Activated CD8-positive, alpha-beta T cell treated with anti-CD3 and anti-CD28 coated beads for 36 hours (primary cell): ENCODE measurements at places on chromosomes 12 and 14. TPM values are rescaled to one million over a fixed set of nuclear protein-coding genes. Genes with fewer than 3 reads are reported as not detected.

GRCh38 chr14:100729982-100730381 is 3.3 kb downstream of the DLK1 start:
- DNase-seq, result no peak

The KLRK1 gene
- total RNA-seq, result 112 TPM

The CLEC1B gene
- total RNA-seq, result not detected

The APAF1 gene
- total RNA-seq, result 17.9 TPM

GRCh38 chr12:74227846-74228545 is 309.6 kb upstream of the ATXN7L3B start:
- DNase-seq, result no peak

The SMCO2 gene
- total RNA-seq, result 0.32 TPM

The SELPLG gene
- 22.1 TPM for total RNA-seq

- no peak for DNase-seq
Observed at GRCh38 chr12:4032924-4033615, 159.9 kb upstream of the PARP11 start.

DNA sequence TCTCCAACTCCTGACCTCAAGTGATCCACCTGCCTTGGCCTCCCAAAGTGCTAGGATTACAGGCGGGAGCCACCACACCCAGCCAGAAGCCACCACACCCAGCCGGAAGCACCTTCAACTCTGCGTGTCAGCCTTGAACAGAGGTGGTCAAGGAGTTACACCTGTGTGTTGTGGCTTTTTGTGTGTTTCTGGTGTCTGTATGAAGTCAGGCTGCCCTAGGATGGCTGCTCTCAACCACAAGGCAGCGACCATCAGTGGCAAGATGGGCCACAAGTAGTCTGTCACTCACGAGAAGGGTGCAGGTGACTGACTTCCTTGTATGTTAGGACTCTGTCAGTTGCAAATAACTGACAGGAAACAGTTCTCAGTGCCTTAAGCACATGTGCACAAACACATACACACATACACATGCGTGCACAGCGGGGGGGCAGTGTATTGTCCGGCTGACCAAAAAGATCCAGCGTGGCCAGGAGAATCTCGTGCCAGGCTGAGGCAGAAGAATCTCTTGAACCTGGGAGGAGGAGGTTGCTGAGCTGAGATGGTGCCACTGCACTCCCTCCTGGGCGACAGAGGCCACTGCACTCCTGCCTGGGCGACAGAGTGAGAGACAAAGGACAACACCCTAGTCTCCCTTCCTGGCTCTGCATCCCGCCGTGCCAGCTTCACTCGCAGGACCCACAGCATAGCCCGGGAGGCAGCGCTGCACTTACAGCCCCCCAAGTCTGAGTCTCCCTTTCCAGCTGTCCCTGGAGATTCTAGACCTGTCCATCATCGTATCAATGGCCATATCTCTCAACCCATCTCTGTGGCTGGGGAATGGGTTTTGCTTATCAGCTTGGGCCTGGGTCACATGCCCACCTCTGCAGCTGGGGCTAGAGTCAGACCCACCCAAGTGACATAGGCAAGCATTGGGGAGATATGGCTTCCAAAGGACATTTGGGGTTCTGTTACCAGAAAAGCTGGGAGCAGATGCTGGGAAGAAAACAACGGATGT is 13.7 kb downstream of the P2RX4 start:
- DNase-seq, result peak; percentile 58

- DNase-seq, result no peak
Observed at GRCh38 chr12:12800406-12801180, 12.6 kb upstream of the DDX47 start.

DNA sequence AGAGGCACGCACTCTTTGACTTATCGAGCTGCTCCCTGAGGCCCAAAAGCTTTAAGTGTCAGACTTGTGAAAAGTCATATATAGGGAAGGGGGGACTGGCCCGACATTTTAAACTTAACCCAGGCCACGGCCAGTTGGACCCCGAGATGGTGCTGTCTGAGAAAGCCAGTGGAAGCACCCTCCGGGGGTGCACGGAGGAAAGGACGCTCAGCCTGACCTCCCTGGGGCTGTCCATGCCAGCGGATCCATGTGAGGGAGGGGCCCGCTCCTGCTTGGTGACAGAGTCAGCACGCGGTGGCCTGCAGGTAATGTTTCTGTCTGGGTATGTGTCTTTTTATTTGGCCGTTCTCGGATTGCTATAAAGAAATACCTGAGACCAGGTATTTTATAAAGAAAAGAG is 7.0 kb downstream of the ZNF839 start:
- DNase-seq, result no peak

The OR6C76 gene
- total RNA-seq, result not detected

The CDKL1 gene
- total RNA-seq, result 7.7 TPM

DNA sequence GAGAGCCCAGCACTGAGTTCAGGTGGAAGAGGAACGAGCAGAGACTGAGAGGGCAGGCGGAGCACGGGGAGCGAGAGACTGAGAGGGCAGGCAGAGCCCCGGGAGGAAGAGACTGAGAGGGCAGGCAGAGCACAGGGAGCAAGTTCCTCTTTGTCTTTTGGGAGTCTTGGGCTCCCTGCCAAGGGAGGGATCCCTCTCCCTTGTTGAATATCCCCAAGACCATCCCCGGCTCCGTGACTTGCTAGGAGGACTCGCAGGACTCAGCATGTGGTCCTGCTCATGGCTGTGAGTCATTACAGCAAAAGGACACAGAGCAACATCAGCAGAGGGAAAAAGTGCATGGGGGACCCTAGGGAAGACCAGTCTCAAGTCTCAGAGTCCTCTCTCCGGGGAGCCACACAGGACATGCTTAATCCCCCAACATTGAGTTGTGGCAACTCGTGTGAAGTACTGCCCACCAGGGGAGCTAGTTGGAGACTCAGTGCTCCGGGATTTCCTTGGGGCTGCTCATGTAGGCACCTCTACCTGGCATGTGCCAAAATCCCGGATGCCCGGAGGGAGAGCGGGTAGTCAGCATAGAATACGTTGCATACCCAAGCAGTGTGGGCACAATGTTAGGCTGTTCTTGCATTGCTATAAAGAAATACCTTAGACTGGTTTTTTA is 81.0 kb downstream of the CCDC92 start:
- DNase-seq, result no peak

The SDR9C7 gene
- total RNA-seq, result not detected

The RNFT2 gene
- 11.6 TPM for total RNA-seq

DNA sequence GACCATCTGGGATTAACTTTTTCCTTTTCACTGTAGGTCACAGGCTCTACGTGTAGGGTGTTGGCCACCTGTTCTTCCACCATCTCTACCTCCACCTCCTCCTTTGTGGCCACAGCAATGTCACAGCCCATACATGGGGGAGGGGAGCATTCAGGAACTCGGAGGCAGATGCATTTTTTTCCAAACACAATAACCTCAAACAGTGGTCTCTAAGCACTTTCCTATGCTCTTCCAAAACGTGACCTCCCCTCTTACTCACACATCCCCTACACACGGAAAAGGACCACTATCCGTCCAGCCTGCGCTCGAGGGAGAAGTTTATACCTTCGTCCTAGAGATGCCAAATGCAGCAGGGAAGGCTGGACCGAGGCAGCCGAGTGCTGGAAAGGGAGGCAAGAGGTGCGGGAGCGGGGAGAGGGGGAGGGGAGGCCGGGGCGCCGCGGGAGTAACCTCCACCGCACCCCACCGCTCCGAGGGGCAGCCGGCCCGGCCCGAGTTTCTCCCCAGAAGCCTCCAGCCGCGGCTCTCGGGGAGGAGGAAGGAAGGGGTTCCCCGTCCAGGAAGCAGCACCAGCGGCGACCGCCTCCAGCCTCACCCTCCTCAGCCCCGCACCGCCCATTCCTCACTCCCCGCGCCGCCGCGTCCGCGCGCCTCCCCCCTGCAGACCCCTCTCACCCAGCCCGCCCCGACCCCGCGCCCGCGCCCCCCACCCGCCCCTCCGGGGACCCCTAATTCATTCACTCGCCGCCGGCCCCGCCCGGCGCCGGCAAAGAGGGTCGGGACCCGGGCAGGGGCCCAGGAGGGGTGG is 594 bp downstream of the KRAS start:
- DNase-seq, result peak; percentile 57

DNA sequence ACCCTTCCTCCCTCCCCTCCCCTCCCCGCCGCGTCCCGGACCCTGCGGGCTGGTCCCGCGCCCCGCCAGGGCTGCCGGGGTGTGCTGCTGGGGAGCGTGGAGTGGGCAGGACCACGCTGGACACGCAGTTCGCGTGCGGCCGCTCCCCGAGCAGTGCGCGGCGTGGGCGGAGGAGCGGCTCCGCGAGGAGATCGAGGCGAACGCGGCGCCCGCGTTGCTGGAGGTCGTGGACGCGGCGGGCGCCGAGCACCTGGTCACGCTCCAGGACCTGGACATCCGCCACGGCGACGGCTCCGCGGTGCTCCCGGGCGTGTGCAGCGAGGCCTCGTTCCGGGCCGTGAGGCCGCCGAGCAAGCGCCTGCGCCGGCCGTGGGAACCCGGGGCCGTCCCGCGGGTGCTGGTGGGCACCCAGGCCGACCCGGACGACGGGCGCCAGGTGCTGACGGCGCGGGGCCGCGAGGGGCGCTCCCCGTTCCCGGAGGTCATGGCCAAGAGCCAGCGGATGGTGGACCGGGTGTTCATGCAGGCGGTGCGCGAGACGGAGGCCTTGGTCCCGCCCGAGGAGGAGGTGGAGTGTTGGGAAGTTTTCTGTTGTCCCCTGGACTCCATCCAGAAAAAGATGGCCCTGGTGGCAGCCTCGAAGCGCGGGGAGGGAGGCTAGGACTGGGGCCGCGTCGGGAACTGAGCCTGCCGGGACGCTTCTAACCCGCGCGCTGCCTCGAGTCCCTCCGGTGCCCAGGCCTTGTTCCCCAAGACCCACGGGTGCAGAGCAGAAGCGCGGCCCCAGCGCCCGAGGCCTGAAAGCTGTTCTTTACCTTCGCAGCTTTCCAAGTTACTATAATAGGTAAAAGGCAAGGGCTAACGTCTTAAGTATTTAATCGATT is 54.7 kb upstream of the EIF5 start:
- DNase-seq, result no peak

GRCh38 chr12:47636908-47637780 is 68.7 kb downstream of the RPAP3 start:
- DNase-seq, result peak; percentile 72

DNA sequence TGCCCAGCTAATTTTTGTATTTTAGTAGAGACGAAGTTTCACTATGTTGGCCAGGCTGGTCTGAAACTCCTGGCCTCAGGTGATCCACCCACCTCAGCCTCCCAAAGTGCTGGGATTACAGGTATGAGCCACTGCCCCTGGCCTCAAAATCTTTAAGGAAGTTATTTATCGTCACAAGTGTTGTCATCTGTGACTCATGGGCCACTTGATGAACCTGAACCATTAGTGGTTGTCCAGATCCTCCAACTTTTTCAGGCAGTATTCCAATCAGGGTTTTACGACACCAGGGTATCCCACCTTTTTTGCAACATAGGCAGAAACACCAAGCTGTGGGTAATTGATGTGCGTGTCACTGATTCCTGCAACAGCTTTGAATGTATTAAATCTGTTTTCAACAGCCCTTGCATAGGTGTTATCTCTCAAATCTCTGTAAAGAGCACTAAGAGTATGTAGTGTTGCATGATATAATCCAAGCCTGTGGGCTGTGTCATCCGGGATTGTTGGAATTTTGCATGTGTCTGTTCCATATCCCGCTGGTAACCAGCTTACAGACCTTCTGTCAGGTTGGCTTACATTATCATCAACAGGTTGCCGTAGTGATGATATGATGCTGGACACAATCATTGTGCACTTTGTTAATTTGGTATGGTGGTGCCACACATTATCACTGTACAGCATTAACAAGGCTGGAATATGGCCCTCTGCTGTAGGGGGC is 79.3 kb upstream of the SCN8A start:
- DNase-seq, result no peak

The C12orf60 gene
- 3.3 TPM for total RNA-seq

DNA sequence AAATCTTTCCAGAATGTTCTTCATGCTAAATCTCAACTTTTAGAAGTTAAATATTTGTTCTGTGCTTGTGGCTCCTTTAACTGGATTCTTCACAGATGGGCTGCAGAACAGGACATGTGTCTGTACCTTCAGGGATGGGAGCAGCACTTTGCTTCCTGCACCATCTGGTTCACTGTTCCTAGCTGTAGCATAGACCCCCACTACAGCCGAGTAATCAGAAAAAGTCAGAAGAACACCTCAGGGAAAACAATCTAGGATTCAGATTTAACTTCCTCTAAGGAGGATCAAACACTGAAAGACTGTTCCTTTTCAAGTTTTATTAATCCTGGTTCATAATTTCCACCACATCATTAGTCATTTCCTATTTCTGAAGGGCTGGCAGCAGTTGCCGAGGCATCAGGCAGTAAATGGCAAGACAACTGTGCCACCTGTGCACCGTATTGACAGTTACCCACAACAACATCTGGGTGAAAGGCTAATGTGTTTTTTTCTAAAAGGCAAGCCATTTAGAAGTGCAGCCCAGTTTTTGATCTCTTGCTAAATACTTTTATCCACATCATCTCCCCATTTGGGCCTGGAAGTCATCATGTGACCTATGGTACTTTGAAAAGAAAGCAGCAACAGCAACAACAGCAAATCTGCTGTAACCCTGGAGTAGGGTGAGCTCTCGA is 212.8 kb upstream of the BMP4 start:
- peak; percentile 2 for DNase-seq

GRCh38 chr14:103908580-103908979 is 19.7 kb upstream of the TDRD9 start:
- peak; percentile 53 for DNase-seq

GRCh38 chr12:99901181-99901580 is 83.6 kb downstream of the ANKS1B start:
- DNase-seq, result no peak

DNA sequence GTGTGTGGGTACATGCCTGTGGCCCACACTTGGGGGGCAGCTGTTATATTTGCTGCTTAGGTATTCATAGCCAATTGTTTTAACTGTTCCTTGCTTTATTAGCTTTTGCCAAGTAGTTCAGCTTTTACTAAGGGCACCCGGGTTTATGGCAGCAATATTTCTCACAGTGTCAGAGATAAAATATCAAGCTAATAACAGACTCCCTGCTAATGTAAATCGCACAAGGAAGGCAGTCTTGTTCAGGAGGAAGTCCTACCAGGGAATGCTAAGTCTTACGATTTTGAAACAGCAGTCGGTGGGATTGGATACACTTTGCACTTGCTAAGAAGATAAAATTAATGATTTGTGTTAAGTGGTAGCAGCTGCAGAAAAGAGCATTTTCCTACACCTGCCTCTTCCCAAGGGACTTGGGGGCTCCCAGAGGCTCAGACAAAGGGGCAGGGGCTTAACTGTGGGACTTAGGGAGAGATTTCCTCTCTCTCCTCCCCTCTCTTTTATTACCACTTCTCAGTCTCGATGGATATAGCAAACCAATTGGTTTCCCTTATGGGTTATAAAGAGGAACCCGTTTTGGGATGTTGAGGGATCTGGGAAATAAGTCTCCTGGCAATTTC is 175.1 kb downstream of the NRXN3 start:
- DNase-seq, result no peak

The HVCN1 gene
- total RNA-seq, result 23.0 TPM
